ENCODE measurements at places on chromosomes 2 and 18.

GRCh38 chr2:235844561-235844960 lies 323.6 kb downstream of the GBX2 start:
- DNase-seq = no peak

DNA sequence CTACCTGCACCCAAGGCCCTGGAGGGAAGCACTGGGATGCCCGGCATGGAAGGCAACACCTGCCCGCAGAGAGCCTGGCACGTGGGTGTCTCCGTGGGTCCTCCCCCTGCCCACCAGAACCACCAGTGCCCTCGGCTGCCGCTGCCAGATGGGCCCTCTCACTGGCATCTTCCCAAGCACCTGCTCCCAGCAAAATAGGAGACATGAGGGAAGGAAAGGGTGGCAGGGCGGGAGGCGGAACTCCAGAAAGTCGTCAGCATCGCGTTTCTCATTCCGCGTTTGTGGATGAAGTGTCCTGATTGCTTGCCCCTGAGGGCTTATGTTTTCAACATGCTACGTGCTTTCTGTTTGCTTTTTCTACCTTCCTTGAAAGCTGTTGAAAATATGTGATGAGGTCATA lies 8.8 kb upstream of the SNTG2 start:
- DNase-seq = no peak

DNA sequence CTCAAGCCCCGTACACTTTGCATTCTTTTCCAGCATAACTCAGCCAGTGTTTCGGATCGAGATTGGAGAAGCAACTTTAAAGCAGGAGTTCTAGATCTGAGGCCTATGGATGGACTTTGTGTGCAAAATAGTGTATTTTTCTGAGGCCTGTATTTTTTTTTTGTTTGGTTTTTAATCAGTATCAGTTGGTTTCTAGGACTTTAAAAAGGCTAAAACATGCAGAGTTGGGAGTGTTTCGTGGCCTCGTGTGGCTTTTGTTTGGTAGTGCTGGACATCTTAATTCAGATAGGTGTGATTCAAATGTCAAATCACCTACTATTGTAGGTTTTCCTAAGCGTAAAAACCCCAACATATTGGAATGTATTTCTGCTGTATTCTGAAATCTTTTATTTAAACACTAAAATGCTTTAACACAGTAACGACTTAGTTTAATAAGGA lies 282 bp upstream of the PUS10 start:
- DNase-seq = no peak

- DNase-seq = no peak
These were observed 10.2 kb downstream of the SP3 start for GRCh38 chr2:173955004-173955403.

GRCh38 chr2:191374366-191374765 lies 129.2 kb downstream of the MYO1B start:
- no peak for DNase-seq

GRCh38 chr18:6566338-6566911 lies 151.7 kb upstream of the L3MBTL4 start:
- no peak for DNase-seq

Measured in stimulated activated CD4-positive, alpha-beta T cell treated with anti-CD3 and anti-CD28 coated beads, Interleukin-12 subunit alpha, Interleukin-12 subunit beta, amount 100 ng/mL, for 24 hours (primary cell).